GM03348 (cell line): ENCODE measurements at places on chromosomes 6 and 20.
A peak's percentile ranks its signal among the peaks of the same experiment; 100 is the strongest.

- no peak for DNase-seq
Measured at GRCh38 chr6:139572001-139572400, 197.6 kb upstream of the CITED2 start.

GRCh38 chr6:142822842-142823241, 122.1 kb downstream of the HIVEP2 start:
- DNase-seq, result no peak

GRCh38 chr6:1840491-1841121, 230.9 kb downstream of the FOXC1 start:
- DNase-seq, result no peak

- no peak for DNase-seq
Measured at GRCh38 chr6:163702736-163703135, 288.2 kb downstream of the QKI start.

- DNase-seq, result peak; percentile 61
Measured at GRCh38 chr20:45934046-45934585, 367 bp upstream of the PCIF1 start.

GRCh38 chr6:150830439-150831165, 34.9 kb upstream of the MTHFD1L start:
- DNase-seq, result peak; percentile 61

DNA sequence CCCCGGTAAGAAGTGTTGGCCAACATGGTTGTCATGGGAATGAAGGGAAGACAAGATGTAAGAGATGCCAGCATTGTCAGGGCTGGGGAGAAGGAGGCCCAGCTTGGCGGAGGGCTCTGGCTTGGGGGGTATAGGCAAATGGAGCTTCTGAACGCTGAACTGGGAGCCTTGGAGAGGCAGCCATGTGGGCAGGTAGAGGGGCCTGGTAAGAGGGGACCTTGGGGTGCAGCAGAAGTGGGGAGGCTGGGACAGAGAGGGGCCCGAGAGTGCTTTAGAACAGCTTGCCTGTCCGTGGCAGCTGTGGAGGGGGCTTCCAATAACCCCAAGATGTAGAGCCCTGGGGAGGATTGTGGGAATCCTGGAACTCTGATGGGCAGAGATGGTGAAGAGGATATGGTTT, 3.0 kb downstream of the SLC22A1 start:
- no peak for DNase-seq

DNA sequence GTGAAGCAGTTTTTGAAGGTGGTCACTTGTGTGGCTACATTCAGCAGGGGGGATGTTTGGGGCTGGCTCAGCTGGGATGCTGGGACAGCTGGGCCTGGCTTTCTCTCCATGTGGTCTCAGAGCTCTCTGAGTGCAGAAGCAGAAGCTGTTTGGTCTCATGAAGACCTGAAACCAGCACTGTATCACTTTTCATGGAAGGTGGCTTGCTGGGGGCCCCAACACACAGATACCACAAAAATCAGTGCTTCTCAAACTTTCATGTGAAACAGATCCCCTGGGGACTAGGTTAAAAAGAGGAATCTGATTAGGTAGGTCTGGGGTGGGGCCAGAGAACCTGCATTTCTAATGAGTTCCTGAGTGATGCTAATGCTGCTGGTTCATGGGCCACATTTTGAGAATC, 347.3 kb downstream of the DHX35 start:
- no peak for DNase-seq

- DNase-seq, result no peak
Measured at GRCh38 chr20:23658989-23659609, 21.3 kb upstream of the CST3 start.

DNA sequence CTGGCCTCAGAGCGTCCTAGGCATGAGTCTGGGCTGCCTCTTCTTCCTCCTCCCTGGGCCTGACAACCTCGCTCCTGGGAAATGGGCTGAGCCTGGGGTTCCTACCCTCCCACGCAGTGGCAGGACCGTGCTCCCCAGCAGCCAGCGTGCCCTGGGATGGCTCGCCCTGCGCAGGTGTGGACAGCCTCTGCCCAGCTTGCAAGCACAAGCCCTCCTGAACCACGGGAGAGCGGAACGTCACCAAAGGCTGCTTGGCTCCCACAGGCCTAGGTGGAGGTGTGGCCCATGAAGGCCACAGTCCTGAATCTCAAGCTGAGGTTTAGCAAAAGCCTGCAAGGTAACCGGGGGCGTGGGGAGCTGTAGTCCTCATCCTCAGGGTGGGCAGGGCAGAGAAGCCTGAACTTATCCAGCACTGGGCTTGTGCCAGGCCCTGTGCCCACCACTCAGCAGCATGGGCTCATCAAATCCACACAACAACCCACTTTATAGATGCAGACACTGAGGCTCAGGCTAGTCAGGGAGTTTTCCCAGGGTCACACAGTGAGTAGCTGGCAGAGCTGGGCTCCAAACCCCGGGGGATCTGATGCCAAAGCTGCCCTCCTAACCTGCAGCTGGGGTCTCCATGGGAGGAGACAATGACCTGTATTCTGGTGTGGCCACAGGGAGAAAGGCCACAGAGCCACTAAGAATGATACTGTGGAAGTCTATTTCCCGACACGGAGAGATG, 25.3 kb downstream of the RBM38 start:
- DNase-seq, result no peak

GRCh38 chr6:106739387-106739786, 110.0 kb downstream of the QRSL1 start:
- no peak for DNase-seq

DNA sequence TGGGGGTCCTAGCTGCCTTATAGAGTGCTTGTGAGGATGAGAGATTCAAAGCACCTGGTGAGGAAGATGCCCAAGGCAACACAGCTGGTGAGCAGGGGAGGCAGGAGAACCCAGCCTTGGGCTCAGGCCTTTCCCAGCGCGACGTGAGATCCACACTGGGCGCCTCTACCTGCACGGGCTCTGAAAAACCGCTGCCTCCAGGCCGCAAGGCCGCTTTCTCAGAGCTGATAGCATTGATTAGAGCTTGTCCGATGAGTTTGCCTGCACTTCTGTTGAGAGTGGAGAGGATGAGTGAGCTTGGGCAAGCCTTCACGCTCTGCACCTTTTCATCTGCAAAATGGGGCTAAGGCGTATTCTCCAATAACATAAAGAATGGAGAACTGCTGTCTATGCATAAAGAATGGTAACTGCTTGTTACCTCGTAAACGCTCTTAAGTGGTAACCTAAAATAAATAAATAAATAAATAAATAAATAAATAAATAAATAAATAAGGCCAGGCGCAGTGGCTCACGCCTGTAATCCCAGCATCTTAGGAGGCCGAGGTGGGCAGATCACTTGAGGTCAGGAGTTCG, 916 bp downstream of the PABPC1L start:
- DNase-seq, result no peak

DNA sequence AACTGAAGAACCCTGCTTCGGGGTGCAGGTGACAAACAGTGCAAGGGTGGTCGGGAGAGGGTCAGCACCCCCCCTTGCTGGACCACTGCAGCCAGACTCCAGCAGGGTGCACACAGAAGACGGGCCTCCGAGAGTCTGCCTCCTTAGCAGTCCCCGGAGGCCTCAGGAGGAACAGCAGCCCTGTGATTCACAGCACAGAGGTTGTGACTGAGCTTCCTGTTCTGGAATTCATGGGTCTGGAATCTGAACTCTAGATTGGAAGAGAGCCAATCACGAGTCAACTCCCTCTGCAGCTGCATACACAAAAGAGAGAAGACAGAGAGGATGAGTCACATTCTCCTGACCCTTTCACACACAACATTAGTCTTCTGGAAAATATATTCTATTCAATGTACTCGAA, 249.0 kb upstream of the OPRM1 start:
- no peak for DNase-seq

DNA sequence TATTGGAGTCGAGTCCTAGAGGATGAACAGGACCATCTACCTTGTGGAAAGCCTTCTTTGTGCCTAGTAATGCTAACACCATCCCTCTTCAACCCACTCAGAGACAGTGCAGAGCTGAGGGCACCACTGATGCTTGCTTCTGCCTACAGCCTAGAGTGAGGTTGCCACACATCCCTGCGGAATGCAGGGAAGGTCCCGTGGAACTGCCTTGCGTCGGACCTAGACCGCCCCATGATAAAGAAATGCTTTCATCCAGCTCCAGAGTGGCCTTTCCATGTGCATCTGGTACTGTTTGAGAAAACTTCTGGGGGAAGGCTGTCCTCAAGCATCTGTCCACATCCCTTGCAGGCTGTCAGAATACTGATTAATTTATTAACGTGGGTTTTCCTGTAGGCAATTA, 168.4 kb downstream of the PHACTR1 start:
- no peak for DNase-seq

DNA sequence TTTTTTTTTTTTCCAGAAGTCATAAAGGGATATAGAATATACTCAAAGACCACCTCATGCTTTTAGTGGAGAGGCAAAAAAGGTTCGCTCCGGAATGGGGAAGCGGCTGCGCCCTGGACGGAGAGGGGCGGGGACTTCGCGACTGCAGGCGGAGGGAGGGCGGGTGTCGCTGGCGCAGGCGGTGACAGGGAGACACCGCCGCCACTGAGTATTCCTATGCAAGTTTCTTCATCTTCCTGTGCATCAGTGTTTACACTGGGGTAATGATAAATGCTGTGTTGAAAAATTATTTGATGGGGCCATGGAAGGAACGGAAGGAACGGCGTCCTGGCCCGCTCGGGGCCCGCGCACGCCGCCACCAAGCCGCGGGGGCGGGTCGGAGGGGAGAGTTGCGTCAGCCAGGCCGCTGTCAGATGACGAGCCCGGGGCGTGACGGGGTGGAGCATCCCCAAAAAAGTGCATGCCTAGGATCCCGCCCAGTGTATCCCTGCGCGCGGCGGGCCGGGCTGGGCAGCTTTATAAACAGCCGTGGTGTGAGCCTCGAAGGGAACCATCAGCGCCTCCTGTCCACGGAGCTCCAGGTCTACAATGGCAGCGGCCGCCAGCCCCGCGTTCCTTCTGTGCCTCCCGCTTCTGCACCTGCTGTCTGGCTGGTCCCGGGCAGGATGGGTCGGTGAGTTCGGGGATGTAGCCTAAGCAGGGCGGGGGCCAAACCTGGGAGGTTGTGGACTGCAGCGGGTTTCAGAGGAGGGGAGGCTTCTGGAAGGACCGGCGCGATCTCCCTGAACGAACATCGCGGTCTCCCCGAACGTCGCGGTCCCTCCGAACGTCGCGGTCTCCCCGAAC, at the start of gene ULBP1:
Gene ULBP1, plus strand, starts transcription at position 482 of the 846 bp plus-strand sequence. Its CDS starts 107 bp downstream, at position 589.
- peak; percentile 96 for DNase-seq

- DNase-seq, result no peak
Measured at GRCh38 chr6:101085327-101085726, 204.2 kb upstream of the ASCC3 start.

DNA sequence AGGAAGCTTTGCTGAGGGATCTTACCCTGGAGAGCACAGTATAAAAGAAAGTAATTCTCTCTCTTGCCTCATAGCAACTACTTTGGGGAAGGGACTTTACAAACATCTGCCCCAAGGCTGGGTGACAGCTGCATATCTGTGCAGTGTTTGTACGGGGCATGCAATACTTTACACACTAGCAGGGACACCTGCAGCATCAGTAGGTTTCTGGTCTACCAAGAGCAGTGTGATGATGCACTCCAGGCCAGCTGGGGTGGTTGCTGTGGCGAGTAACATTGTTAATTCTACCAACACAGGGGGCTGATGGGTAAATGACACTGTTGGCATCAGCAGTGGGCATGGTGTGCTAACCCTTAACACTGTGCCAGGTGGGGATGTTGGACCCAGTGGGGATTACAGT, 48.0 kb downstream of the ADTRP start:
- DNase-seq, result no peak

- DNase-seq, result peak; percentile 69
Measured at GRCh38 chr6:80214436-80215022, 108.1 kb downstream of the BCKDHB start.

GRCh38 chr6:93858213-93858612, 438.9 kb upstream of the EPHA7 start:
- DNase-seq, result no peak

DNA sequence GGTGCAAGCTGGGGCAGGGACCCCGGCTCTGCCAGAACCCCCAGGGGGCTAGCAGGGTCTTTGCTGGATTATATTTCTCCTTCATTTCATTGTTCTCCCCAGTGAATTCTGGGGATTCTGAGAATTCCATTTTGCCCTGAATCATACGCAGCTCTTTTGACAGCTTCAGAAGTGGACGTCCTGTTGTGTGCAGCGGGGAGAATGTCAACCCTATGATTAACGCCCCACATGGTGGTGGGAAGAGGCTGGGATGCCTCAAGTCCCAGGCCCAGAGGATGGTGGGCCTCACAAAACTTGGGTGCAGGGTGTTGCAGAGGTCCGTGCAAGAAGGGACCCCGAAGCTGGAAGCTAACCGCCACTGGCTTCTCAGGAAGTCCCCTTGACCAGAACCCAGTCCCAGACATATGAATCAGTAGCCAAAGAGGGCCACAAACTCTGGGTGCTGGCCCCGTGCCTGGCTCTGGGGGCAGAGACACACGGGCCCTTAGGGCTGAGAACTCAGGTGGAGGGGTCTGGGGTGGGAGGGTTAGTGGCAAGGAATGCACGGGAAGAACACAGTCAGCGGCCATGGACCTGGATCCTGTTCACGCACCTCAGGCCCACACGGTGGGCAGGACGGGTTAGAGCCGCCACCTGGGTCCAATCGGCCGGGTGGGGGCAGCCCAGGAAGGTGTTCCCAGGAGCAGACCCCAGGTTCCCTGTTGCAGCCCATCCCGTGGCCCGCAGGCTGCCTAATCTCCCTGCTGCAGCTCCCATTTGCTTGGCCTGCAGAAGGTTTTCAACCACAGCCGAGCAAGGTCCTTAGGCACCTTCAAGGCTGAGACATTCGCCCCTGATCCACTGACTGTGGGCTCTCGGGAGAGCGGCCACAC, 51.2 kb downstream of the YTHDF1 start:
- no peak for DNase-seq

DNA sequence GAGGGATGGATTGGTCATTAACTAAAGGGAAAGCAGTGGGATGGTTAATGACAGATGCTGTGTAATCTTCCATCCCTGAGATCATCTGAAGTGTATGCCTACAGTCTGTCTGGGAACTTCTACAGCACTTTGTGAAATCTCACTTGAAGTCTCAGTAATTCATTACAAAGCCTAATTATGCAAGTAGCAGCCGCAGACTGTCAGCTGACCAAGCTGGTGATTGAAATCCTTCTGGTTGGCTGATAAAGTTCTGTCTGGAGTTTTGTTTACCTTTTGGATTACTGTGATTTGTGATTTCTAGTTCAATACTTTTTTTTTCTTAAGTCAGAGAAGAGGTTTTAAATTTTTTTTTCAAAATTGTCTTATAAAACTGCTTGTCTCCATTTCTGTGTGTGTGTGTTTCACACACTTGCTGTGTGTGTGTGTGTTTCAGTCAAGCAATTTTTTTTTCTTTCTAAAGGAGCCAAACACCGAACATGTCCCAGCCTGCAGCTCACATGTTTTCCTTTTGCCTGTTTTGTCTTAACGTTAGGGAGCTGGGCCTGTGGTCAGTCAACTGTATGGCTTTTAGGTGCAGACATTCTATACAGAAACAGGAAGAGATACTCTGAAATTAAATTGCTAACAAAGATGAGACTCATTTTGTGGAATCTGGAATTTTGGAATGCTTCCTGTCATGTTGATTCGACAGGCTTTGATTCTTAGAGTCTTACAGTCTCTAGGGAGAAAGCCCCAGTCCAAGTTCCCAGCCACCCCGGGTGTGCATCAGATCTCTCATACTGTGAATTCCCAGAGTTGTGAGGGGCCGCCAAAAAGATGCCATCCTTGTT, 28.5 kb upstream of the ADGRF4 start:
- peak; percentile 35 for DNase-seq
